ENCODE measurements at places on chromosomes 12 and 14.

DNA sequence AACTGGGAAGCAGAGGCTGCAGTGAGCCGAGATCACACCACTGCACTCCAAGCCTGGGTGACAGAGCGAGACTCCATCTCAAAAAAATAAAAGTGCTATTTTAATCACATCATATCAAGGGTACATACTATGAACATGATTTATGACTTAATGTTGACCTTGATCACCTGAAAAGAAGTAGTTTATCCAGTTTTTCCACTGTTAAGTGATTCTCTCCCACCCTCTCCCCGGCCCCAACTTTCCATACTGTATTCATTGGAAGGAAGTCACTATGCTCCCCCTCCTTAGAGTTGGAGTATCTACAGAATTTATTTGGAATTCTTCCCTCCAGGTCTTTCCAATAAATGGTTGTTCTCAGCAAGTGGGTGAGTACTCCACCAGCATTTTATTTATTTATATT lies 3.0 kb upstream of the PRMT5 start:
- DNase-seq = no peak

GRCh38 chr12:2411616-2412304 lies 359.0 kb downstream of the CACNA1C start:
- DNase-seq = no peak

- no peak for DNase-seq
Observed at GRCh38 chr12:121318121-121318520, 21.6 kb upstream of the CAMKK2 start.

- DNase-seq = no peak
Observed at GRCh38 chr12:56781726-56782125, 18.6 kb downstream of the HSD17B6 start.

Measured in activated T-cell treated with anti-CD3 and anti-CD28 coated beads, Interleukin-2, amount 50 U/mL, for 1 hour (primary cell).